ENCODE measurements at places on chromosomes 5 and 9.

- DNase-seq: no peak
Observed at GRCh38 chr5:66041627-66042026, 102.5 kb upstream of the SREK1 start.

GRCh38 chr9:112777914-112778313, 27.4 kb downstream of the SNX30 start:
- no peak for DNase-seq

GRCh38 chr9:89079391-89079790, 88.1 kb downstream of the S1PR3 start:
- DNase-seq: no peak

DNA sequence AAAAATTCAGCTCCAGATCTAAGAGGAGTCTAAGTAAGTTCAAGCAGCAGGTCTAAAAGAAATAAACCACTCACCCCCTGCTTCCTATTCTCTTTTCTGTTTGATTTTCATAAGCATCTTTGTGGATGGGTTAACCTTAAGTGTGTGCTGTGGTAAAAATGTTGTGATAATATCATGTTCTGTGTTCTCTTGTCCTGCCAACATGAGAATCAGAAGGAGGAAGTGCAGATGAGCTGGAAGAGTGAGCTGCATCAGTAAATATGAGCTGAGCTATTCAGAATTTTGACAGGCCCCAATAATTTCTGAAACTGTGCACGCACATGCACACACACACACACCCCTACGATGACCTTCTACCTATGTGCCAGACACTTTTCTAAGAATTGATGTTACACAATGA, 186.5 kb upstream of the ANKRD55 start:
- no peak for DNase-seq

- DNase-seq: no peak
Observed at GRCh38 chr9:14061936-14062585, 251.9 kb downstream of the NFIB start.

DNA sequence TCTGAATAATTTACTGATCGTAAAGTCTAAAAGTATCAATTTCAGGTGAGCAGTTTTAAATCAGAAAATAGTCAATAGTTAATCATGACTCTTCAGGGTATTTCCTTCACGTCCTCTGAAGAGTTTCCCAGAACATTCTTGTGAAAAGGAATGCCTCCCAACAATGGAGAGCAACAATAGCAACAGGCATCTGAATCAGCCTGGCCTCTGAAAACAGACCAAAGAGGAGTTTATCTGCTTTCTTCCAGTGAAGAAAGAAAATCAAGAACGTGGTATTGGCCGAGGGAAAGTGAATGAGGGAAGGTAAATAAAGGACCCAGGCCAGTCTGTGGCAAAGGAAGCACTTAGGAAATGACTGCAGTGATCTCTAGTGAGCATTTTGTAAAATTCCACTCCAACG, 26.1 kb upstream of the RASGEF1C start:
- no peak for DNase-seq

GRCh38 chr5:61329550-61330128, 2.4 kb upstream of the ZSWIM6 start:
- DNase-seq: no peak

- DNase-seq: no peak
Observed at GRCh38 chr5:177423671-177424070, 2.8 kb upstream of the GRK6 start.

Measured in left hindlimb (tissue), 1 donor.